GM23248 (cell line): ENCODE measurements at places on chromosomes 16 and 17. TPM values are rescaled to one million over a fixed set of nuclear protein-coding genes. Genes with fewer than 3 reads are reported as not detected.

DNA sequence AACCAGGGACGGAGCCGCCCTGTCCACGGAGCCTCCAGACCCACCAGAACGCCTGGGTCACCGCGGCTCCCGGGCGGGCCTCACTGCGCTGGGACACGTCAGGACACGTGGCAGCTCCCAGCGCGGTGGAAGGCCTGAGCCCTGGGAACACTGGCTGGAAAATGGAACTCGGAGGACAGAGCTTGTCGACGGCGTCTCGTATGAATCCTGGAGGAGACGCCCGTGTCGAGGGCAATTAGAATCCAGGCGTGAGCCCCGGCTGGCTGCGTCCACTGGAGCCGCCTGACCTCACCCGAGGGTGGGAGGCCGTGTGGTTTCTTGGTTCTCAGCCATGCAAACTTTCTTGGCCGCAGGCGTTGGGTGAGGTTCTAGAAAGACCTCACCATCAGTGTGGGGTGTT lies 173.9 kb downstream of the LAT start:
- DNase-seq, result no peak

DNA sequence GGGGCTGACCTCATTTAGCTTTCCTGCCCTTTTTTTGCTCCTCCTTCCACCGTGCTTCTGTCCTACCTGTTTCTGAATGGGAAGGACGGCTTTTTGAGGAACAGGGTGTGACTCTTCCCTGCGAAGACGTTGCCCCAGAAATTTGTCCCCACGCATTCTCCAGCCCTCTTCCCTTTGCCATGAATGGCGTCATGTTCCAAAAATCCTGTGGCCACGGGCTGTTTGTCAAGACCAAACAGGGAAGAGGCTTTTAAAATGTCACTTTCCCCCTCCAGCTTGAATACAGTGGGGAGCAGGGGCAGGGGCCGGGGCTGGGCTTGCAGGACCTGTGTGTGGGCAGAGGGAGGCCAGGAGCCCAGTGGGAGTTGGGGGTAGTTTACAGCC lies 13.9 kb downstream of the MPRIP start:
- DNase-seq, result peak; percentile 83

DNA sequence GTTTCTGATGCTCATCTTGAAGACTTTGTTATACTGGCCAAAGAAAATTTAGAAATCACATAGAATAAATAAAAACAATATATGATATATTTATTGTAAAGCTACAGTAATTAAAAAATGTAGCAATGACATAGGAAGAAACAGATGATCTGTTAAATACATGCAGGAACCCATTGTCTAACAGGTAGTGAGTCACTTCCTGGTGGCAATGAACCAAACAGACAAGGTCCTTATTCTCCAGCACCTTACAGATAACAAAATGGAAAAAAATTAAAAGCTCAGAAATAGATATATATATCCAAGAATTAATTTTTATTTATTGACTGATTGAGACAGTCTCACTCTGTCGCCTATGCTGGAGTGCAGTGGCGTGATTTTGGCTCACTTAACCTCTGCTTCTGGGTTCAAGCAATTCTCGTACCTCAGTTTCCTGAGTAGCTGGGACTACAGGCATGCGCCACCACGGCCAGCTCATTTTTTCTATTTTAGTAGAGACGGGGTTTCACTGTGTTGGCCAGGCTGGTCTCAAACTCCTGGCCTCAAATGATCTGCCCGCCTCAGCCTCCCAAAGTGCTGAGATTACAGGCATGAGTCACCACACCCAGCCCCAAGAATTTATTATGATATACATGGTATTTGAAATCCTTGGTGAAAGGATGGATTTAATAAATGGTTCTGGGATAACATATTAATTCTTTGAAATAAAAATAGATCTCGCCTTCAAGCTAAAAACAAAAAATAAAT lies 7.5 kb downstream of the NETO2 start:
- peak; percentile 16 for DNase-seq

Gene RNF43
- total RNA-seq, result under 0.01 TPM in 1 of 2 replicates, not detected in the other

Gene MAPT
- total RNA-seq, result not detected in 2 replicates

DNA sequence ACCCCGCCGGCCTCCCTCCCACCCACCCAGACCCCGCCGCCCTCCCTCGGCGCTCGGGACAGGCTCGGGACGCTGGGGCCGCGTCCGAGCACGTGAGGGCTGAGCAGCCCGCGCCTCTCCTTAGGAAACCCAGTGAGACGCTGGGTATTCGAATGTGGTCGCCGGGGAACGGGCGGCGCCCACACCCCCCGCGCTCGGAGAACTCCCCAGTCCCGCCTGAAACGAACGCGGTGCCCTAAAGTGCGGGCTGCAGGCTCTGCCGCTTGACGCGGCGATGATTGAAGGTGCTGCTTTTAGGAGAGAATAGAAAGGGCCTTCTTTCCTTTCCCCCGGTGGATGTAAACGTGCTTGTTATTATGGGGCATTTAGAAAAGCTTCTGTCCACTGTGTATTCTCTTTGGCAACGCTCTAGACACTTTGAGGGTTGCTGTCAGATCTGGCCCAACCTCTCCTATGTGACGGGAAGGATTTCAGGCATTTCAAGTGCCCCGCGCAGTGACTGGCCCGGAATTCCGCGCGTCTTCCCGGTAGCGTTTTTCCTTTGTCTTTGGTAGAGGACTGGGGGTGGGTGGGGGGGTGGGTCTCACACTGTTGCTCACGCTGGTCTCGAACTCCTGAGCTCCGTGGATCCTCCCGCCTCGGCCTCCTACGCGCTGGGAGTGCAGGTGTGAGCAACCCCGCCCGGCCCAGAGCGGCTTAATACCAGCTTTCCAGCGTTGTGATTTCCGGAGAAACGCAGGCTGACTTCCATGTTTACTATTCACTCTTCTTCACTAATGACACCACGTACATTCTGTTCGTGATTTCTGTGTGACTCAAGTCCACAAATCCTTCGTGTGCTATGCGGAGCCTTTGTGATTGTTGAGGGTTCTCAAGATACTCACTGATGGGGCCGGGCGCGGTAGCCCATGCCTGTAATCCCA lies 21.8 kb upstream of the FOXK2 start:
- DNase-seq, result peak; percentile 67

Gene NPIPB6
- total RNA-seq, result 0.32 TPM in 1 of 2 replicates, not detected in the other

- peak; percentile 16 for DNase-seq
These were observed 75.5 kb downstream of the RPA1 start for GRCh38 chr17:1905190-1905913.

DNA sequence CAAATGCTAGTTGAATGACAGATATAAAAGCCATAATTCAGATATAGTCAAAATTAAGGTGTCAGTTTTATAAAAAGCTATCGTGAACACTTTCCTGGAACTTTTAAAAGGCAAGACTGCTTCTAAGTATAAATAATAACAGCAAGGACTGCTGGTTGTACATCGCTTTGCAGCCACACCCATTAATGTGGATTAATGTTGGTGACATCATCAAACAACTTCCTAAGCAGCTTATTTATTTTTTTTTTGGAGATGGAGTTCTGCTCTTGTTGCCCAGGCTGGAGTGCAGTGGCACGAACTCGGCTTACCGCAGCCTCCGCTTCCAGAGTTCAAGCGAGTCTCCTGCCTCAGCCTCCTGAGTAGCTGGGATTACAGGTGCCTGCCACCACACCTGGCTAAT lies 4.6 kb downstream of the GNA13 start:
- DNase-seq, result no peak

GRCh38 chr16:64880994-64881393 lies 240.9 kb downstream of the CDH11 start:
- DNase-seq, result no peak

DNA sequence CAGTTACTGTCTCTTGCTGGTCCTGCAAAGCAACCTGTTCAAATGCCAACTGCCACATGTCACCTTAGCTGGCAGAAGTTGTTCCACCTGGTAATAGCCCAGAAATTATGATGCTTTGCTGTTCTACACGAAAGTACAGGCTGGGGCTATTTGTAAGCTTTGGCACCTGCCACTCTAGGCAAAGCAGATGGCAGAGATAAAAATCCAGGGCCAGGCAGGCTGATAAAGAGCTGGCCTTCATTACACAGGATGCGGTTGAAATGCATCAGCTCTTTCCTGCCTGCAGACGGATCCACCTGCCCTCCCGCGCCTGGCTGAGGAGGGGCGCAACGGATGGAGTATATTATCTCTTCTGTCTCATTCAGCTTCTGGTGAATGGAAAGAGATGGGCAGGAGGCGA lies 29.3 kb upstream of the KDM8 start:
- no peak for DNase-seq

DNA sequence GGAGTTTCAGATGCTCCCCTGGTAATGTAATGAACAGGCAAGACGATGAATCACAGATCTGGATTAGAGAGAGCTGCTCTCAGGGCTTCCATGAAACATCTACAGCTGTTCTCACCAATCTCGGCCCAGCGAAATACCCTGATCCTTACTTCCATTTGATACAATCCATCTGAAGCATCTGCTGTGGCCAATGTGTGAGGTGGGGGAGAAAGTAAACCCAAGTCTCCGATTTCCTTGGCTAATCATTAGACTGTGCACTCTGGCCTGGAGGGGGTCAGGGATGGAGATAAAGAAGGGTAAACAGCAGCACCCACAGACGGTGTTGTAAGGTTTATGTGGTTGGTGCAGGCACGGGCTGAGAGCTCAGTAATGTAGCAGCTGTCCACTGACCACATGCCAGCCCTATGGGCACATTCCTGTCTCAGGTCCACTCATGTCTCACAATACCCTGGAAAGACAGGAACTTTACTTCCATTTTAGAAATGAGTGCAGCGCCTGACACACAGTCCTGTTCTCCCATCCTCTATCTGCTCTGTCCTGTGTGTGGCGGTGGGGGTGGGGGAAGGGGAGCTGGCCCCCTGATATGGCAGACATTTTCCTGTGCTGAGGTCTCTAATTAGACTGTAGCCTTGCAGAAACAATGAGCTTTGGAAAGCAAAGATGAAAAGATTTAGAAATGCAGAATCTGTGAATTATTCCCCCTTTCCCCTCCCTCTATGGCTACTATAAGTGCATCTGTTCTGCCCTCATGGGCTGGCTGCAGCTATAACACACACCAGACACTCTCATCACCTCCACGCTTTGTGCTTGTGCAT lies 48.3 kb upstream of the ERN1 start:
- no peak for DNase-seq

Gene ASIC2
- under 0.01 TPM in 1 of 2 replicates, not detected in the other for total RNA-seq

DNA sequence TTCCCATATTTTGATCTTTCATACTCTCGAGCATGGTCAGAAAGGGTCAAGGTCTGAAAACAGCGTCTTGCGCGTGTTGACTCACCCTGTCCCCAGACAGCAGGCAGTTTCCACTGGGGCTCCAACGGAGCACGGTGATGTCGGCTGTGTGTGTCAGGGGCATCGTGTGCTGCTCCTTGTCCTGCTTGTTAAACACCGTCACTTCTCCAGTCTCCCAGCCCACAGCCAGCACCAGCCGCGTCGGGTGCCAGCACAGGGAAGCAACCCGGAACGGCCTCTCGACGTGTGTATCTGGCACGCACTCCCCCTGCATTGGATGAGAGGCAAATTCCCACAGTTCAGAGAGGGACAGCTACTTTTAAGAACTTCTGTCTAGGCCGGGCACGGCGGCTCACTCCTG lies 9.6 kb downstream of the IFT140 start:
- DNase-seq, result no peak

DNA sequence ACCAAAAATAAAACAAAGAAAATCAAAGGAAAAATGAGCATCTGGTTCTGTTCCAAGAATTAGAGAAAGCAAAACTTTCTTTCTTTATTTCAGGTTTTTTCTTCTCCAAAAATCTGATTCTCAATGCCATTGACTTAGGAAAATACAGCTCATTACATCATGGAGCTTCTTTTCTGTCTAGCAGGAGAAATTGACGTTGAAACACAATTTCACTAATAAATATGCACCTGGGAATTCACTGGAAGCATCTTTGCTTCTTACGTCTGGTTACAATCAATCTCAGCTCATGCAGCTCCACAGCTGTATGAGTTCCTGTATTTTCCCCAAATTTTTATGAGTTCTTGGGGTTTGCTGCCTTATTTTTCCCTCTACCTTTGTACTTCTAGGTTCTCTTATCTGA lies 1568.6 kb upstream of the GOT2 start:
- no peak for DNase-seq

- no peak for DNase-seq
These were observed 448 bp downstream of the STAT5B start for GRCh38 chr17:42275527-42276358.

- peak; percentile 69 for DNase-seq
These were observed at the start of gene RAC3 for GRCh38 chr17:82031303-82031884. Gene RAC3 (plus strand): TSS chr17:82031678. CDS start chr17:82031762, 84 bp downstream.

DNA sequence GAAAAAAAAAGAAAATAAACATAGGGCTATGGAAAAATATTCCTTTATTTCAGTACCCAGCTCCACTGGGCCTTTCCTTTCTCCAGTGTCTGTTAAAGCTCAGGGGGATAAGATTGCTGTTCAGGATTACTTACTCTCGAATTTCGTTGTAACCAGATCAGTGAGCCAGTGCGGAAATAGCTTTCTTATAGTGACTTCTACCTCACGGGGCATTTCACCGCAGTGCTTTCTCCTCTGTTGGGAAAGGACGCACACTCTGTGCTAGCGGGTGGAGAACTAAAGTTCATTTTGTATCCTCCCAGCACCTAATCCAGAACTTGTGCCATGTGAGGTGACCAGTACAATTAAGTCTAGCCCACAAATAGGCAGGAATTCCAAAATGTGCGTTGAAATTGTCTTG lies 38.3 kb downstream of the RPA1 start:
- DNase-seq, result no peak

Gene COL1A1
- total RNA-seq, result 6,472 and 7,860 TPM in 2 replicates

DNA sequence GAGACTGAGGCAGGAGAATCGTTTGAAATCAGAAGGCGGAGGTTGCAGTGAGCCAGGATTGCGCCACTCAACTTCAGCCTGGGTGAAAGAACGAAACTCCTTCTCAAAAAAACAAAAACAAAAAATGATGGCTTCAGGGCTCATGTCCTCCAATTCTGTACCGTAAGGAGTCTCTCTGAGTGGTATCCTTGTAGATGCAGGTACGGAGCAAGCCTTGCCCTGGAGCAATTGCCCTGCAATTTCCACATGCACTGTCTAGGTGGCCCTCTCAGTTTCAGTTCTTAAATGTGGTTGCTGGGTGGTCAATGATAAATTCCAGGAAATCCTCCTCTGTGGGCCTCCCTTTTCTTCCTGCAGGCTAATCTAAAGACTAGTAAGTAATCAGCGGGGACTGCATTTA lies 10.6 kb downstream of the TMEM238L start:
- no peak for DNase-seq
